NCI-H2171 (cell line): ENCODE measurements at places on chromosomes 5 and 9.

- DNase-seq = no peak
These were observed 3.9 kb upstream of the PLPP1 start for GRCh38 chr5:55538661-55539060.

DNA sequence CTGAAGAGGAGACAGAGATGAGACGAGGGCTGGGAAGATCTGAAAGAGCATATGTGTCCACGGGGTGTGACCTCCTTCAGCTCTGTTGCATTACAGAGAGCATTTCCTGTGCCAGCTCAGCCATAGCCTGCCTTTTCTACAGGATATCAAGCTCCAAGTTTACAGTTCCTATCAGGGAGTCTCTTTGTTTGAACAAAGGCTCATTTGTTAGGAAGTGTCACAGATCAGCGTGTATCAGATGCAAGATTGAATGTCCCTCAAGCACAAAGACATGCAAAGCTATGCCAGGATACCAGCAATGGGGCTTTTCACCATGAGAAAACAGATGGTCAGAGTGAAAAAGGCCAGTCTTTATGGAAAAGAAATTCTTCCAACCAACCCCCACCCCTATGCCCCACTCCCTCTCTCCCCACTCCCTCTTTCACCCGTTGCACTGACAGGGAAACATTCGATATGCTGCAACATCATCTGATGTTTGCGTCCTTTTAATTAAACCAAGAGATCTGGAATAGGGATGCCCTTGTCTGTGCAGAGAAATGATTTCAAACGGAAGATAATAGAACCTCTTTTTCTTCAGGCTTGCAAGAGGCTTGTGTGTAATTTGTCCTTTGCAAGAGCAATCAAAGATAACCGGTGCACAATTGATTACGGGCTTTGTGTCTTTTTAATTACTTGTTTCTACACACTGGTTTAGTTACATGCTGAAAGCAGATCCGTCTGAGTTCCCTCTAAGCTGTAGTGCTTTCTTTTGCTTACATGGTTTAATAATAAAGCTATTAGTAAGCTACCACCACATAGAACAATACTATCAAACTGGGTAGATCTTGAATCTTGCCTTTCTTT is 263.1 kb upstream of the RGMB start:
- no peak for DNase-seq

GRCh38 chr9:81112627-81113452 is 576.5 kb downstream of the TLE1 start:
- peak; percentile 35 for DNase-seq

DNA sequence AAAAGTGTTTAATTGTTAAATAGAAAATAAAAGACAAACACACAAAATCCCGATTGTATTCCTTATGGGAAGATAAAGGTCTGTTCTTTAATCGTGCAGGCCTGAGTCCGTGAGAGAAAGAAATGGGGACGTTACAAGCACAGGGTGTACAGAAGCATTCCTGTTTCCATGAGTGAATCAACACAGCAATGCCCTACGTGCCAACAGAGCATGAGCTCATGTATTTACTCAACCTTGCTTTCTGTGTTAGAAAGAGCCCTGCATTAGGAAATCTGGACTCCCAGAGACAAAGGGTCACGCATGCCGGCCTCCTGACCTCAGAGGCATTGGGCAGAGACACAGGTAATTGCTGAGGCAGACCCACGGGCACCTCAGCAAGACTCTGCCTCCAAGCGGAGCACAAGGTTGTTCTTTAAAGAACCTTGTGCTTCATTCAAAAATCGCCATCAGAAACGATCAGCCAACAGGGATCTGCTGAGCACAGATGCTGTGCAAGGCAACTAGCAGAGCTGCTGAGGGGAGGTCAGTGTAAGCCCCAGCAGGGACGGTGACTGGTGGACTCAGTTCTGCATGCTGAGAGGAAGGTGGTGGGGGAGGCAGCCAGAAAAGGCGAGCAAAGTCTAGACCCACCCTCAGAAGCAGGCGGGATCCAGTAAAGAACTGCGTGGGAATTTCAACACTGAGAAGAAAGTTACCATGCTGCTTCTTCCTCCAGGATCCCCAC is 101.0 kb downstream of the TLE1 start:
- no peak for DNase-seq

- DNase-seq = no peak
These were observed 100.2 kb downstream of the BRINP1 start for GRCh38 chr9:119268985-119269384.

- no peak for DNase-seq
These were observed 14.4 kb upstream of the PHF19 start for GRCh38 chr9:120891245-120891883.

GRCh38 chr9:99154356-99154755 is 49.4 kb downstream of the TGFBR1 start:
- DNase-seq = no peak

GRCh38 chr5:1312993-1313833 is 18.3 kb upstream of the TERT start:
- no peak for DNase-seq

DNA sequence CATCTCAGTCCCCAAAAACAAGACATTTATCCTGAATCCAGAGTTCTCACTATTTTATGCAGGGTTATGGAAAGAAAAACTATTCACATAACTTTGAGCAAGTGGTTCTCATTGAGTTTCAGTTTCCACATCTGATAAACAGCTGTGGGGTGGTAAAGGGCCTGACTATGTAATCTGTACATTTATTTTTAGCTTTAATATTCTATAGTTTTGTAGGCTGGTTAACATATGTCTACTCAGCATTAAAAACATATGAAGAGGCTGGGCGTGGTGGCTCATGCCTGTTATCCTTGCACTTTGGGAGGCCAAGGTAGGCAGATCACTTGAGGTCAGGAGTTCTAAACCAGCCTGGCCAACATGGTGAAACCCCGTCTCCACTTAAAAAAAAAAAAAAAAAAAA is 301.5 kb upstream of the CCNG1 start:
- no peak for DNase-seq

DNA sequence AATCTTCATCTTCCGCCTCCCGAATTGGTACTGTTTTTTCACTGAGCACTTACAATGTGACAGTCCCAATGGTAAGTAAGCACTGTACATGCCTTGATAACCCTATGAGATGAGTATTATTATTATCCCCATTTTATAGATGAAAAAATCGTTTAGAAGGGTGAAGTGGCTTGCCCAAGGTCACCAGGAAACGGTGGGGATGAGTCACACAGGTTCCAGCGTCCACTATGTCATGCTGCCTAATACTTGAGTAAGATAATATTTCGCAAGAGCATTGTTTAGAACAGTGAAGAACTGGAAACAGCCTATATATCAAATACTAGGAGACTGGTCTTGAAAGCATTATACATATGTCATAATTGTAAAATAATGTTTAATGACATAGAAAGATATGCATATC is 12.9 kb downstream of the HAND1 start:
- DNase-seq = no peak

DNA sequence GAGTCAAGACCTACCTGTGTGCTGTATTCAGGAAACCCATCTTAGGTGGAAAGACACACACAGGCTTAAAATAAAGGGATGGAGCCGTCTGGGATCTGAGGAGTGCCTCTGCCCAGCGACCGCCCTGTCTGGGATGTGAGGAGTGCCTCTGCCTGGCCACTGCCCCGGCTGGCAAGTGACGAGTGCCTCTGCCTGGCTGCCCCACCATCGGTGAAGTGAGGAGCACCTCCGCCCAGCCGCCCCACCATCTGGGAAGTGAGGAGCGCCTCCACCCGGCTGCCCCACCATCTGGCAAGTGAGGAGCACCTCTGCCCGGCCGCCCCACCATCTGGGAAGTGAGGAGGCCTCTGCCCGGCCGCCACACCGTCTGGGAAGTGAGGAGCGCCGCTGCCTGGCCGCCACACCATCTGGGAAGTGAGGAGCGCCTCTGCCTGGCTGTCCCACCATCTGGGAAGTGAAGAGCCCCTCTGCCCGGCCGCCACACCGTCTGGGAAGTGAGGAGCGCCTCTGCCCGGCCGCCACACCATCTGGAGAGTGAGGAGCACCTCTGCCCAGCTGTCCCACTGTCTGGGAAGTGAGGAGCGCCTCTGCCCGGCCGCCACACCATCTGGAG is 33.7 kb downstream of the SAXO1 start:
- no peak for DNase-seq

DNA sequence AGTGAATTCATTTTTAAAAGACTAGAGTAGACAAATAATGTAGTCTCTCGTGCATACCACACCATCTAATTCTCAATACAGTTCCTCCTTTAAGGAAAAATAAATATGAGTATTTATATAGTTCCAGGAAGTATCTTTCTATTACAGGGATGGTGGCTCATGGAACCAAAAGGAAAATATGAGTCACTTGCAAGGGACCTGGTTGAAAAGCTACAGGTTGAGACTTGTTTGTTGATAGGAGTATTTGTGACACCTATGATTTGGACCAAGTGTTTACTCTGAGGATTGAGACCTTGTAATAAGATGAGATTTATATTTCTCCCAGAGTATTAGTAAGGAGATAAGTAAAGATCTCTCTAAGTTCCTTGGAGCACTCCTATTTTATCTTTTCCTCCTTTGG is 67.4 kb downstream of the CDO1 start:
- no peak for DNase-seq

GRCh38 chr5:75617736-75618352 is 6.6 kb downstream of the ANKDD1B start:
- no peak for DNase-seq

DNA sequence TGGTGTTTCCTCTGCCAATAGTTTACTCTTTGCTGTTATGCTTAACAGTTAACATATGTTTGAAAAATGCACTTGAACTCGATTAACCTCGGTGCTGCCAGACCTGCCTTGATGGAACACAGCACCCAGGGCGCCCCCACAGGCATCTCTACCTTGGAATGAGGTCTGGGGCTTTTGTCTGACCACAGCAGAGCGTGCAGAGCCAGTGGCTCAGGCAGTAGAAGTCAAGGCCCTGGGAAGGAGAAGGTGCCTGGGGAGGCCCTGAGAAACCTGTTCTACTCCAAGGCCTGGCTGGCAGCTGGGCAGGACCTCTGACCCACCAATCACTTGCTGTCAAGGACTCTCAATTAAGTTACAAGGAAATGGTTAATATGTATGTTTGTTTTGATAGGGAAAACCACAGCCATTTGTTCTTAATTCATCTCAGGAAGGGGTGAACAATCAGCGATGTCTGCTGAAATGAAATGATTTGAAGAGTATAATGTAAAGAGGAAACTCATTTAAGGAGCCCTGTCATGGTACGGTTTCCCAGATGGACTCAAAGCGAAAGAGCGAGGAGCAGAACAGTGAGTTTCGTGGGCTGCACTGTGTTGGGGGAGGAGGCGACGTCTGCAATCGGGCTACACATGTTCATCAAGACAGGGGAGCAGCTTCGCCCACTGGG is 21.9 kb downstream of the MACROH2A1 start:
- DNase-seq = no peak

DNA sequence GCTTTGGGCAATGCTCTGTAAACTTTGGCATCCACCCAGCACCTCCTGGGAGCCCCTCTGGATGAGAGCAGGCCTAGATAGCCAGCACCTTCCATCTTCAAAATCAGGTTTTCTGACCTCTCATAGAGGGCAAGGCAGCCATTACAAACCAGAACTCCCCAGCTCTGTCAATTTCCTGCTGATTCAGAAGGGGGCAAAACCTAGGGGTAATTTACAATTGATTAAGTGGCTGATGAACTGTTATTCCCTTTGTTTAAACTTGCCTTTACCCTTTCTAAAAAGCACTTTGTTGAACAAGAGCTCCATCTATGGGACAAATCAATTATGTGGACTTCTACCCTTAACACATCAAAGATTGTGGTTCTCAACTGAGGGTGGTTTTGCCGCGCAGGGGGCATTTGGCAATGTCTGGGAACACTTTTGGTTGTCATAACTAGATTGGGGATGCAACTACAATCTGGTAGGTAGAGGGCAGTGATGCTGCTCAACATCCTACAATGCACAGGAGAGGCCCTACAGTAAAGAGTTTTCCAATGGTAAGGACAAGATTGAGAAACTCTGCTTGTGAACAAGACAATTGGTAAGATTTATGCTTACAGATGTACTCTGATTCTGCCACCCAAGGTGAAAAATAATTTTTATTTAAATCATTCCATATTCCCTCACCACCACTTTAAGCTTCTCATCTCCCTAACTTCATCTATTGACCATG is 184.1 kb downstream of the MARCHF11 start:
- no peak for DNase-seq

DNA sequence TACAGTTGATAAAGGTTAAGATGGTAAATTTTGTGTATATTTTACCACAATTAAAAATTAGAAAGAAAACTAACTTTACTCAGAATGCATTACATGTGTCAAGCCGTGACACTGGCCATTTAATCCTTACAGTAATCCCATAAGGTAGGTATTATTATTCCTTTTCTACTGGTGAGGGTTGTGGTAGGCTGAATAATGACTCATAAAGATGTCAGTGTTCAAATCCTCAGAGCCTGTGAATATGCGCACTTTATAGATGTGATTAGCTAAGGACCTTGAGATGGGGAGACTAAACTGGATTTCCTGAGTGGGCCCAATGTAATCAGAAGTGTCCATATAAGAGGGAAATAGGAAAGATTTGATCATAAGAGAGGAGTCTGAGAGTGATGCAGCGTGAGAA is 288.1 kb downstream of the TMEM167A start:
- no peak for DNase-seq

DNA sequence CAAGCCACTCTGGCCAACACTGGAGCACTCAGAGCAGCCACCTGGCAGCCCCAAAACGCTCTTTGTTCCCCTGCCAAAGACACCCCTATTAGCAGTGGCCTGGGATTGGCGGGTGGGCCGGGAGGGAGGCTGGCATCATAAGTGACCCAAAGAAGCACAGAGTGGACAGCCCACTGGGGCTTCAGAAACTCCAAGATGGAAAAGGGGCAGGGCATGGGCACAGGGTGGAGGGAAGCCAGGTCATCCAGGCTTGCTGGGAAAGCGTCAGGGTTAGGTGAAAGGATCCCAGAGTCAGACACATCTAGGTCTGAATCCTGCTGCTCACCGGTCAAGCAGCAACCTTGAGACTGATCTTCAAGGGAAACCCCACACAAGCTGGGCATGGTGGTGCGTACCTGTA is 14.8 kb downstream of the EEIG1 start:
- no peak for DNase-seq

GRCh38 chr9:110338143-110338542 is 480 bp upstream of the TXNDC8 start:
- no peak for DNase-seq

- no peak for DNase-seq
These were observed 59.5 kb upstream of the RNF130 start for GRCh38 chr5:180130876-180131740.

- no peak for DNase-seq
These were observed 227.6 kb upstream of the DMRT1 start for GRCh38 chr9:613771-614347.

GRCh38 chr5:172031894-172032461 is 25.5 kb upstream of the FBXW11 start:
- no peak for DNase-seq

GRCh38 chr9:32587901-32588300 is 14.9 kb upstream of the NDUFB6 start:
- DNase-seq = no peak
